Ureter (tissue), 1 donor: ENCODE measurements at places on chromosomes 7 and 10. TPM values are rescaled to one million over a fixed set of nuclear protein-coding genes. Genes with fewer than 3 reads are reported as not detected.

MACC1 gene
- 35.2 TPM for total RNA-seq

- no peak for DNase-seq
Measured at GRCh38 chr10:82691211-82691610, 816.2 kb downstream of the NRG3 start.

- peak; percentile 84 for DNase-seq
Measured at GRCh38 chr7:88219781-88220747, at the start of gene SRI. TSS of gene SRI (minus strand) at chr7:88220038. CDS start at chr7:88220026, 12 bp downstream.

- DNase-seq, result no peak
Measured at GRCh38 chr10:32327364-32327691, 19.6 kb downstream of the EPC1 start.

DNA sequence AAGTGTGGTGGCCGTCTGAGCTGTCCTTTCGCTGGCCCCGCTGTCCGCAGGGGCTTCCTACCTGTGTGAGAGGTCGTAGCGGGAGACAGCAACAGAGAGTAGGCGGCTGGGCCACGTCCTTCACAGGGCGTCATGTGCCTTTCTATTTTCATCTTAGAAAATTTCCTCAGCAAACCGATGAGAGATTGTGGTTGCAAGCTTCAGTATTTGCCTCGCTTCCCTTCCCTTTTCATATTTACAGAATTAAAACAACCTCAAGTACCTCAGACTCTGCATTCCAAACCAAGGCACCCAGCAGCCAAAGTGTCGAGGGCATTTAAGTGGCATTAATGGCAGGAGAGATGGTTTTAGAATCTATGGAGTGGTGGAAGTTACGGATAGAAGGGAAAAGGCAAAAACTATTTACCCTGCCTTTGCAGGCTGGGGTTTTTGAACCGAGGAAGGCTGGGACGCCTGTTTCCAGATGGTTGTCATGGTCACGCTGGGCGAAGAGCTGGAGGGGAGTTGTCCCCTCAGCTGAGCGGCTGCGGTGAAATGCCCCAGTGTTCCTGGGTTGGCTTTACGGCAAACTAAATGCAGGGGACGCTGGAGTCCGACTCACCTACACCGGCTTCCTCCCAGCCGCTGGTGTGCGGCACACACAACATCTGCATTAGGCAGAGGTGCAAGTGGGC is 41.9 kb downstream of the WIPI2 start:
- no peak for DNase-seq

GRCh38 chr10:103373544-103373943 is 5.8 kb downstream of the TAF5 start:
- no peak for DNase-seq

DNA sequence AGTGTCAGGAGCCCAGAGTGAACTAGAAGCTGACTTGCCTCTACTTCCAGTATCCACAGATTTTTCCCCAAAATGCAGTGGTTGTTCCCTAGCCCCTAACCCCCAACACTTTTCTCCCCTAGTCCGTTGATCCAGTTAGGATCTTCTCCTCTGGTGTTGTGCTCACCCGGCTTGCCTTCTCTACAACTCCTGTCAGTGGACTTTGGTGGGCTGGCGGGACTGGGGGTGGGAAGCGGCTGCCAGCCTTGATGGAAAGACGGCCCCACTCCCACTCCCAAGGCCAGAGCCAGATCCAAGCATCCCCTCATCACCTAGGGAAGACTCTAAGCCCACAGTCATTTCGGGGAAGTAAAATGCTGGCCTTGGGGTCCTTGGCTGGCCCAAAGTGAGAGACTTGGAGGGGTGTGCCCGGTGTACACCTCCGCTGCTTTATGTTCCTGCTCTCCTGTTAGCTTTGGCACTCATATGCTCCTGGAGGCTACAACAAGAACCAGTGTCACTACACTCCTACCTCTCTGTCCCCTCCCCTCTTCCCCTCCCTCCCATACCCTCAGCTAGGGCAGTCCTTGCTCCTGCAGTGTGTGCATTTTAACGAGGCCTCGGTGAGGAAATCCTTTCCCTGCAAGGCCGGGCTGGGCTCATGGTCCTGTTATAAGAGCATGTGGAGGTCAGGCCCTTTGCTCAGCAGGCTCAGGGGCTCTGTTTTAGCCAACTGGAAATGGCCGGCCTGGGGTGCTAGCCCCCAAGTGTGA is 930 bp upstream of the HOXA10 start:
- DNase-seq, result peak; percentile 63
